ENCODE measurements at places on chromosomes 7 and 10.
A peak's percentile ranks its signal among the peaks of the same experiment; 100 is the strongest.

DNA sequence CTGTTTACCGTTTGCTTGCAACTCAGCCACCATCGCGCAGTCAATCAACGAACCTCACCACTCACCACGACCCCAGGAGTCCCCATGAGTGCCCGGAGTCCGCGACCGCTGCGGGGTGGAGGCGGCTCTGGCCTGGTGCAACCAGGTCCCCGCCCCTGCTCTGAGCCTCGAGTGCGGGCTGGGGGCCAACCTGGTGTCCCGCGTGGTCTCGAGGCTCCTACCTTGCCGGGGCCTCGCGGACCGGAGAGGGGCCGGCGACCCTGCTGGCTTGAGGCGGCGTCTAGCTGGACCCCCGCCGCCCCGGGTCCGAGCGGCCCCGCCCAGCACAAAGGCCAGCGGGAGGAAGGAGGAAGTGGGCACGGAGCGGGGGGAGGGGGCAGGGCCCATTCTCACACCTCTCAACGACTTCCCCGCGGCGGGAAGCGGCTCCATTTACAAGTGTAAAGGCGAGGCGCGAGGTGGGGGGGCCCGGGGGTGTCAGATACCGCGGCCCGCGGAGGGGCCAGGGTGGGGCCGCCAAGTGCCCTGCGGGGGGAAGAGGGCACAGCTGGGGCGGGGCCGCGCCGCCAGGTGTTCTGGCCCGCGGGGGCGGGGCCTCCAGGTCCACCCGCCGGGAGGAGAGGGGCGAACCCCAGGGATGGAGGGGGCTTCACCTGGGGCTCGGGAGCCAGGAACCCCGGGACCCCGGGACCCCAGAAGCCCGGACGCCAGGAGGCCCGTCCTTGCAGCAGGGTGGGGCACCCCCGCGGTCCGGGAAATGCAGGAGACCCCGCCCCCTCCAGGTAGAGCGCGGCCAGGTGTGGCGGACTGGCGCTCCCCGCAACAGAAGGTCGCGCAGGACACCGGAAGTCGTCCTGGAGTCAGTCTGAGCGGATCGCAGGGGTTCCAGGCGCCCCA, 8.6 kb downstream of the CTBP2 start:
- DNase-seq = no peak

DNA sequence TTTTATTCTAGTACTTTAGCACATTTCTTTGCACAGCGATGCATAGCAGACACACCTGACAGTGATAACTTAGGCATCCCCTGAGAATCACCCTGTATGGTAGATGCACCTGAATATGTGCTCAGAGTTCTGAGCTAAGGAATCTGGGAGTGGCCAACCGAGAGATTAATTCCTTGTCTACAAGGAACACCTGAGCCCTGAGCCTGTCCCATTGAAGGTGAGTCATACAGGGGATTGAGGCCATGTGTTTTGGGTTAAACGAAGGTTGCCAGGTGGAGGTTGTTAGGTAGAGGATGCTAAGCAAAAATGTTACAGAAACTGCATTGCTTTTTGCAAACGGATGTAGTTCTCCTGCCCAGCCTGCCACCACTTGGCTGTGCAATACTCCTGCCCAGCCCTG, 128.9 kb downstream of the AMPH start:
- no peak for DNase-seq

- no peak for DNase-seq
These were observed 111.5 kb downstream of the CCNY start for GRCh38 chr10:35447693-35448407.

DNA sequence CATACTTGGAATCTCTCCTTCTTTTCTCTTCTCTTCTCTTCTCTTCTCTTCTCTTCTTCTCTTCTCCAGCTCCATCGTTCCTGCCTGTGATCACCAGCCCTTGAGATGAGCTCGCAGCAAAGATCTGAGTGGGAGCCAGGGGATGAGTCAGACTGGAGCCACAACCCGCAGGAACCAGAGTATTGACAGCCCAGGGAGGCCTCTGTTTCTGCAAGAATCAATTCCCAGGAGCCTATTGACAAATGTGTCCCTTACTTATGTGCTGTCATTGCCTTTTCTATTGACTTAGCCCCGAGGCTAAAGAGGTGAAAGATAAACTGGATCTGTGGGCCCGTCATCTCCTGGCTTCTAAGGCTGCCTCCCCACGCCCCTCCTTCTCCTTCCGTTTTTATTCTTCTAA, 13.1 kb upstream of the HABP2 start:
- no peak for DNase-seq

GRCh38 chr10:127168261-127168660, 28.1 kb downstream of the INSYN2A start:
- no peak for DNase-seq

DNA sequence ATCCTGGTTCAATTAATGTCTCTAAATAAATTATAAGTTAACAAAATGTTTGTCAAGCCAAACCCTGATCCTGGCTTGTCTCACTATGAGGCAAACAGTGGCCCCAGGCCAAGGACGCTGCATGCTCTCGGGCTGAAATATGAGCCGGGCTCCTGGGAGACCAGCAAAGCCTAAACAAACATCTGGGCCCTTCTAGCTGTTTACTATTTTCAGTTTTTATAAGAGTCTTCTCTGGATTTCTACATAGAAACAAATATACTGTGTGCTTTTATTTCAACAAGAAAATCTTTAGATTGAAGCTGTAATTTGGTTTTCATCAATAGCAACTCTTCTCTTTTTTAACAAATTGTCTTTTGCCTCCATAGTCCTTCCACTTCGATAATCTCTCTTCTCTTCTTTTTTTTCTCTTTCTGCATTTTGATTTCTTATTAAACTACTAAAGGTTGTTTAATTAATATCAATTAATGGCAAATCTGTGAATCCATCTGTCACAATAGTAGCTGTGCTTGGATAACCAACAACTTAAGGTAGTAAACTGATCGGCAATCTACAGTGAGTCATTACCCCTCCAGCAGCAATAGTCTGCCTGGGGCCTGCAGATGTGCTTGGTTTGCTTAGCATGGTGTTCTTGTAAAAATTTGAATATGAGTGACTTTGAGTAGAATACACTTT, 83.3 kb upstream of the DNAJC1 start:
- peak; percentile 46 for DNase-seq

DNA sequence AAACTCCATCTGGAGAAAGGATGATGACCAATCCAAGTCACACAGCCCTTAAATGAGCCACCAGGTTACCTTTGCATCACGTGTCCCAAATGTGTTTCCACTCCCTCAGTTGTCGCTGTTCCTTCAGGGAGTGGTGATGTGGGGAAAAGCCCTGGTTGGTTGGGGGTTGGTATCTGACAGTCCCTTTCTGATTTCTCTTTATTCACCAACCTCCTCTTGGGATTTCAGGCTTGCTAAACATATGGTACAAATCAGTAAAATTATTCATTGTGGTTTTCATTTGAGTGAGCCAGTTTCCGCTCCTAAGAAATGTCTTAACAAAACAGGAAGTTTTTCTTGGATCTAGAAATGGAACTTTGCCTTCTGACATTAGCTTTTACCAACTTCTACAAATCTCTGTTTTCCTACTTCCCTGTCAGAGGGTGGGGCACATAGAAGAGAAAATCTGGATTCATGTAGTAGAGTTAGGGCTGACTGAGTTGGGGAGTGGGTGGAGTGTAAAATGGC, 40.0 kb upstream of the KMT2E start:
- DNase-seq = no peak

DNA sequence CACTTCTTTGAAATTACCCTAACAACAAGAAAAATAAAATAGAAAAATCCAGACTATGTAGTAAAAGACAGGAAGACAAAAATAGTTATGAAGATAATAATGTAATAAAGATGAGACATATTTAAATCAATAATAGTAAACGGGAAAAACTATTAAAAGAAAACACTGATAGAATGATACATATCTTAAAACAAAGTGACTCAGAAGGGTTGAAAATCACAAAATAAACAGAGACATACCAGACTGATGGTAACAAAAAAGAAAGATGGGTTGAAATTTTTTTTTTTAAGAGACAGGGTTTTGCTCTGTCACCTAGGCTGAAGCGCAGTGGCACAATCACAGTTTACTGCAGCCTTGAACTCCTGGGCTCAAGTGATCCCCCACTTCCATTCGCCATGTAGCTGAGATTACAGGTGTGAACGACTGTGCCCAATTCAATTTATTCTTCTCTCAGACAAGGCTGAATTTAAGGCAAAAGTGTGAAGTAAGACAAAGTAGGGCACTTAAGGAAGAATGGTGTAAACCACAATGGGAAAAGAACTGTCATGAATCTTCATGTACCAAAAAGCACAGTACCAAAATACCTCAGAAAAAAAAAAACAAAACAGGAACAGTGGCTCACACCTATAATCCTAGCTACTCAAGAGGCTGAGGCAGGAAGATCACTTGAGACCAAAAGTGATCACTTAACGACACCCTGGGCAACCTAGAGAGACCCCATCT, 47.4 kb downstream of the LMBR1 start:
- DNase-seq = no peak
